ENCODE measurements at places on chromosomes 6 and 20.

- DNase-seq: no peak
Measured at GRCh38 chr6:150269857-150270223, 99.0 kb upstream of the IYD start.

- no peak for DNase-seq
Measured at GRCh38 chr20:38927902-38928578, 1.8 kb downstream of the FAM83D start.

DNA sequence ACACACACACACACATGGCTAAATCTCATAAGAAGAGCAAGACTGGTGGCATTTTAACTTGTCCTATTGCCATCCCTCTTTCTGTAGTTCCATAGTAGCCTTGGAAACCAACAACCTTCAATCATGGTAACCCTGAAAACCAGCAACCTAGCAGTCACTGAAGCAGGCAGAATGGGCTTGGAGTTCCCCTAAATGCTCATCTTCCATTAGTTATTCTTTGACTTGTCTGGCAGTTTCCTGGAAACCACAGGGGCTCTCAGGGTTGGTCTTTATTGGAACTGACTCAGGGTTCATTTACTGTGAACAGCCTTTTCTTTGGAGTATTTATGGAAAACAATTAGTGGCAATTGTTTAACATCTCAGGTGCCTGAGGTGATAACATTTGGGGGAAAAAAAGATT is 19.4 kb upstream of the BRPF3 start:
- DNase-seq: no peak

DNA sequence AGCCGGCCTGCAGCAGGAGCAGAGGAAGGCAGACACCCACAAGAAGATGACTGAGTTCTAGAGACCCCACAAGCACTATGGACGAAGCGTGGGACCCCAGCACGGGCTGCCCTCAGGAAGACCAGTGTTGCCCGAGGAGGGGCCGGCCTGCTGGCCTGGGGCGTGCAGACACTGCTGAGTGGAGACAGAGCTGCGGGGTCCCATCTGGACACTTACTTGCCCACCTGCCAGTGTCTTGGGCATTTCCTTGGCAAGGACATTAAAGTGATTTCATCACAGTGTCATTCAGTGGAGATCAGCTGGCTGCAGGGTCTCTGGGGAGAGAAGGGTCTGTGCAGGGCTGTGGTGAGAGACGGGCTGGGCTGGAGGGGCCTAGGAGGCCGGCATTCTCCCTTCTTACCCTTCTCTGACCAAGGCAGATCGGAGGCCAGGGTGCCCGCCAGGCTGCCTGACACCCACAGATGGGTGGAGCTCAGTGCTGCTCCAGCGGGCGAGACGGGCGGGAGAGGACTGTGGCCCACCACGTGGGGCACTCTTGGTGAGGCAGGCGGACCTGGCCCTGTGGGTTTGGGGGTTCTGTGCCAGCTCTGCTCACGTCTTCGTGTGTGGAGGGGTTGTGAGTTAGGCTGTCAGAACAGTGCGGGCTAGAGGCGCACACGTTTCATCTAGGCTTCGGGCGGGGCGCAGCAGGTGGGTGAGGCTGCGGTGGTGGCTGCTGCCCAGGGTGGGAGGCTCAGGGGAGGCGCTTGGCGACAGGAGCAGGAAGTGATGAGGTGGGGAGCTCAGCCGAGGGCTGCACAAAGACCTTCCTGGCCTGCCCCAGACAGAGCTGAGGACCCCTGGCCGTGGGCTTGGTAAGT is at the start of gene LIME1:
Gene LIME1 (plus strand): TSS at position 806 of the 860 bp plus-strand sequence. CDS start 886 bp downstream, outside the sequence.
- no peak for DNase-seq

- no peak for DNase-seq
Measured at GRCh38 chr6:12395898-12396297, 105.7 kb downstream of the EDN1 start.

GRCh38 chr6:123780021-123780420 is 23.6 kb upstream of the NKAIN2 start:
- no peak for DNase-seq

- no peak for DNase-seq
Measured at GRCh38 chr20:9200196-9200595, 131.3 kb downstream of the PLCB4 start.

DNA sequence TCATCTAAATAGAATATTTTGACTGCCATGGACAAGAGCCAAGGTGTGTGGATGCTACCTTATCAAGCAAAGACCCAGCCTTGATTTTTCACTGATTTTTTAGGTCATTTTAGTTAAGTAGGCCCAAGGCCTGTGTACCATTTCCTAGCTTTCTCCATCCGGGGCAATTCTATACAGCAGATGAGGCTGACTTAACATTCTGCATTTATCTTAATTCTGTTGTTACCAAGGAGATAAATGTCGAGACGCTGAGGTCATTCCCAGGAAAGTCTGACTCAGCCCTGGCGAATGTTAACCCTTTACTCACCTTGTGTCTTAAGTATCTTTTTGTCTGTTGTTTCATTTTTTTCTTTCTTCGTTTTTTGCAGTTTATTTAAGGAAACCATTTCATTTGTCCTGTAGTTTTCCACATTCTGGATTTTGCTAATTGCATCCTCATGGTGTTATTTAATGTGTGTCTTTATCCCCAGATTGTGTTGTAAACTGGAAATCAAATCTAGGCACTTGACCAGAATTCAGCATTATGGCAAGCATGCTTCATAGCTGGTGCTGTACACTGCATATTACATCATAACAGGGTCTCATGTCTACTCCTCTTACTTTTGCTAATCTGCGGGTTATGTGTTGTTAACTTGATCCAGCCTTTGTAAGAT is 277.0 kb downstream of the CDKAL1 start:
- DNase-seq: no peak

DNA sequence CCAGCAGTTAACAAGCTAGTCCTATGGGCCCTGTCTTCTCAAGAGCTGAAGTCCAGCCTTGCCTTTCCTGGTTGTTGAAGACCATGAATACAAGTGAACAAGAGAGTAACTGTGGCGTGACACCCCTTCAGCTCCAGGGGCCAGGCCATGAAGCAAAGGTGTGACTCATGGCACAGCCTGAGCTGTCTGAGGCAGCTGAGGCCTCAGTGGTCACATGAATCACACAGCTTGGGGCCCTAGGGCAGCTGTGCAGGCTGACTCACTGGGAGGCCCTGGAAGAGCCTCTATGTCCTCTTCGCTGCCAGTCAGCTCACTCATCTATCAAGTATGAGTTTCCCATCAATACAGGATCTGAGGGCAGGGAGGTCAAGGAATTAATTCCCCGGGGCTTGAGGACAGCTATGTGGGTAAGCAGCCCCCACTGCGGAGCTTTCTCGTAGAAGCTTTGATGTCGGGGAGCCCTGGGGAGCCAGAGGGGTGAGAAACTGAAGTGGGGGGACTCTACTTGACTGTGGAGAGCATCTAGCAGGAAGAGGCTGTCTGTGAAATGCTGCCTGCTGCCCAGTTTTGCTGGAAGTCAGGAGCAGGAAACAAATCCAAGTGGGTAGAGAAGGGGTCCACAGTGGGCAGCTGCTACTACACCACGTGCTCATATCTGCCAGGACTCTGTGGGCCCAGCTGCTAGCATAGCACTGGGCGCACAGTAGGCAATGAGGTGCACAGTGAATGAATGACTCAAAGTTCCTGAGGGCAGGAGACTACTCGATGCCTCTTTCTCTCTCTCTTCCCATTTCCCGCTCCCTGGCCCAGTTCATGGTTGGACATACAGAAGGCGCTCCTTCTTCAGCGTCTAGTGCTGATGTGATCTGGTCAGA is 13.7 kb upstream of the FAM83C start:
- DNase-seq: peak; percentile 64

- peak; percentile 49 for DNase-seq
Measured at GRCh38 chr6:11732036-11732631, 46.5 kb downstream of the ADTRP start.

DNA sequence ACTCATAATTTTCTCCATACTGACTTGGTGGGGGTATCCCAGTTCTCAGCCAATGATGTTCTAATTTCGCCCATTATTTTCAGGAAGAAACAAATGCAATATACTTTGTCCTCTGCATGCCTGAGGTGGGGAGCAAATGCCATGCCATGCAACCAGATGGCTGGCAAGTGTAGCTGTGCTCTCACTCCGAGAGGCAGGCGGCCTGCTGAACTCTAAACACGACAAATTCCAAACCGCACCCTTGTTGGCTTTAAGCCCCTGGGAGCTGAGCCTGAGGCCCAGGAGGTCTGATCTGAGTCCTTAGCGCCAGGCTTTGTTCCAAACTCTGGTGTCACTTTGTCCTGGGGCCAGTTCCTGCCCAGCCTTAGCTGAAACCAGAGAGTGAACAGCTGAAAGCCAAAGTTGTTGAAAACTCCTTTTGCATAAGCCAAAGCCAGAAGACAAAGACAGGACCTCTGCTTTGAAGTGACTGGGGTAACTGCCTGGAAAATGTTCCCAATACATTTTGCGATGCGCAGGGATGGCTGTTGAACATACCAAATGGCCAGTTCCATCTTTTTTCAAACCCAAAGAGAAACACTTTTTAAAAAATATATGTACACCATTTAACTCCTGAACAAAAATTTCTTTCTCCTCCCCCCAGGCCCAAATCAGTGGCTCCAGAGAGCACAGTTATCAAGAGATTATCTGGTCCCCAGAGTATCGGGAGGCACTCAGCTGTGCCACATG is 46.2 kb downstream of the TTI1 start:
- DNase-seq: no peak

All from activated CD8-positive, alpha-beta memory T cell treated with anti-CD3 and anti-CD28 coated beads for 48 hours (primary cell).